ENCODE measurements at places on chromosomes 5 and 9.
A peak's percentile ranks its signal among the peaks of the same experiment; 100 is the strongest.

GRCh38 chr9:89878687-89879086 lies 273.9 kb downstream of the GADD45G start:
- DNase-seq: no peak

GRCh38 chr5:135587721-135588663 lies 9.2 kb upstream of the CXCL14 start:
- no peak for DNase-seq

- DNase-seq: no peak
Measured at GRCh38 chr9:136140966-136141365, 22.3 kb upstream of the TMEM250 start.

DNA sequence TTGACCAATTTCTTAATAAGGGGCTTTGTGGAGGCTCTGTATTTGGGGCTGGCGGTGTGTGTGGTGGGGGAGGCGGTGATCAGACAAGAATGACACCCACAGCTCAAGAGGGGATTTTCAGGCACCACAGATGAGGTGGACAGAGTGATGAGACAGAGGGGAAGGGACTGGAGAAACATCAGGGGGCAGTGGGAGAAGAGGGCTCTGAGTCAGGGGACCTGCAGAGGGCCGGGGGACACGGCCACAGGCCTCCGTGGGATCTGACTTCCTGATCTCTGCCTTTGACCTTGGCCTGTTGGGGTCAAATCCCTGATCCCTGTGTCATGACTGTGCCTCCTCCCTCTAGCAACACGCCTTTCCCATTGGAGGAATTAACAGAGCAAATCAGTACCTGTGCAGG lies 197.7 kb downstream of the C9orf50 start:
- DNase-seq: no peak

DNA sequence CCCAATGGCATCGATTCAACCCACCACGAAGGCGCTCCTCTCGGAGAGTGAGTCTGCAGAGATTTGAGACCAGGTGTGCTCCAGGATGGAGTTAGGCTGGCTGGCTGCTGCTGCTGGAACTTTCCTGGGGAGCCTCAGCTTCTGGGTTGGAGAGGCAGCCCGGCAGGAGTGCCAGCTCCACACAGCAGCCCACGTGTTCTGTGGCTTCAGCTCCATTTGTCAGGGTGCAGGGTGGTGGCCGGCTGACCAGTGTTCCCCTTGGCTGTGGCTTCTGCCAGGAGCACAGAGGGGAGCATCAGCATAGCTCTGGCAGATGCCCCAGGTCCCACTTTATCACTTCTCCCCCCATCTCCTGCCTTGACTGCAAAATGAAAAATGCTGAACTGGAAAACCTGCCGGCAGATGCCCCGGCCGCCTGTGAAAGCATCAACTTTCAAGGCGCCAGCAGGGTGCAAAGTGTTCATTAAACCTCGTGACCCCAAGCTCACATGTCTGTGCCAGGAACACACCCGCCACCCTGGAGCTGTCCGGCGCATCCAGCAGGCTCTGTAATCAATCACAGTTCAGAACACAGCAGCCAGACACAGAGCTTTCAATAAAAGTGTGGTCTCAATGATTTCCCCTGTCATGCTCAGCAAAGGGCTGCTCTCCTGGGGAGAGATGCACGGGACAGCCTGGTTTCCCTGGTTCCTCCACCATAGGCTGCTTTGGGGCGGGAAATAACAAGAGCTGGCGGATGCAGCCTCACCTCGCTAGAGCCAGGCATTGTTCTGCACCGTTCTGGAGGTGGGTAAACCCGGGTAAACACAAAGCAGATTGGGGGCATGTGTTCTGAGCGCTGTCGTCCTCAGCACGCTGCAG lies 53.2 kb downstream of the TRIP13 start:
- no peak for DNase-seq

- DNase-seq: no peak
Measured at GRCh38 chr5:148499452-148499851, 115.7 kb downstream of the FBXO38 start.

GRCh38 chr5:157088342-157088990 lies 20.4 kb downstream of the HAVCR2 start:
- DNase-seq: no peak

GRCh38 chr9:137082925-137083290 lies 3.9 kb upstream of the MAN1B1 start:
- DNase-seq: no peak

- DNase-seq: no peak
Measured at GRCh38 chr9:135951889-135952663, 9.1 kb downstream of the UBAC1 start.

DNA sequence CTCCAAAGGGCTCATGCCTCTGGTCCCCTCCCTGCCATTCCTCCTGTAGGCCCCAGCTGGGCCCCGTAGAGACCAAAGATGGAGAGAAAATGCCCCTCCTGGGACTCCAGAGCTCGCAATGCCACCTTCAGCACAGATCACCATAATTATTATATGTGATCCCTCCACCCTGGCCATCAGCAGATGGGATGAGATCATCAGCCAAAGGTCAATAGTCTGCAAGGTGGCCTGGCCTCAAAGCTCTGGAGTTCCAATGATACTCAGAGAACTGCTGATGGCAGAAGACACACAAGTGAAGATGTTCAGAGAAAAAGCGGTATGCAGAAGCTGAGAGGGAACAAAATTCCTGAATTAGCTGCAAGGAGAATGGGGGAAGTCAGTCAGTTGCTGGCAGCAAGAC lies 5.0 kb downstream of the RPP25L start:
- no peak for DNase-seq

- no peak for DNase-seq
Measured at GRCh38 chr5:103990064-103990463, 427.5 kb upstream of the NUDT12 start.

DNA sequence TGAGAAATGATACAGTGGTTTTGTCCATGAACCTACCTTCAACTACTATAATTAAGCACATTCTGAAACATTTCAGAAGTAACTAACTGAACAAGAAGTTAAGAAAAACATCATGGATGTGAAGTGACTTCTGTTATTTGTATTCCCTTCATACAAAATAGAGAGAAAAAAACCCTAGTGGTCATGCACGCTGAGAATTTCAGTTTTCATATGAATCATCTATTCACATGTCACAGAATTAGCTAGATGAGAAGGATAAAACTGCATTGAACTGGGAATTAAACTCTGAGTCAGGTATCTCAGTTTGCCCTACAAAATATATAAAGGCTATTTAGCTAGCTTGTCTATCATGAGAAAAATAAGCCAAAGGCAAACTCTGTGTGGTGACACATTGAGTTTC lies 451.8 kb upstream of the FTMT start:
- DNase-seq: no peak

- DNase-seq: no peak
Measured at GRCh38 chr5:140222416-140222815, 47.4 kb downstream of the CYSTM1 start.

DNA sequence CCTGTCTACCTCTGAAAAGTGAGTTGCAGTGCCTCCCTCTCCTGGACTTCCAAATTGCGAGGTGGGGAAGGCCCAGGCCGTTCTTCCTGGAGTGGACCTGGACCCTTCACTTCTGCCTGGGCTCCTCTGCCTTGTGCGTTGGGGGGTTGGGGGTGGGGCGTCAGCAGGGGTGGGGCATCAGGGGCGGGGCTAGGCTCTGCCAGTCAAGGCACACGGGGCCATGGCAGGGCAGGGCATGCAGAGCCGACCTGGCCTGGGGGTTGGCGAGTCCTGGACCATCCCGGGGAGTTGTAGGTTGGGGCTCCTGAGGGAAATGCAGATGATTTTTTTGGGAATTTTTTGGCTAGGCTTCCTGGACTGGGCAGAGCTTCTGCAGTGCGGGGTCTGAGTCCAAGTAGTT lies 87.1 kb downstream of the EHMT1 start:
- DNase-seq: no peak

DNA sequence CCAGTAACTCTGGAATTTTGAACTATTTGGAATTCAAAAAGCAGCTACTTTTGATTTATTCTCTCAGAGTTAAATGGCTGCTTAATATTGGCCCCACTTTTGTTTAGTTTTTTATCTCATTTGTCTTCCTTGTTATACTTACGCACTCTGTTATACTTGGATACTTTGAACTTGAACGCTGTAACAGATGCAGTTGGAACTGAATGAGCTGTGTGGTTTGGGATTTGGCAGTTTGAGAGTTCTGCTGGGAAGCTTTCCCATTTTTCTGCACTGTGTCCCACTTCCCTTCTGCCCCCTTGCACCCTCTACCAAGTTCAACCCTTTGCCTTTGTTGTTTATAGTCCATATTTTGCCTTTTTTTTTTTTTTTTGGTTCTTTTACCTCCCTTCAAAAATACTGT lies 3.8 kb downstream of the RHOBTB3 start:
- no peak for DNase-seq

DNA sequence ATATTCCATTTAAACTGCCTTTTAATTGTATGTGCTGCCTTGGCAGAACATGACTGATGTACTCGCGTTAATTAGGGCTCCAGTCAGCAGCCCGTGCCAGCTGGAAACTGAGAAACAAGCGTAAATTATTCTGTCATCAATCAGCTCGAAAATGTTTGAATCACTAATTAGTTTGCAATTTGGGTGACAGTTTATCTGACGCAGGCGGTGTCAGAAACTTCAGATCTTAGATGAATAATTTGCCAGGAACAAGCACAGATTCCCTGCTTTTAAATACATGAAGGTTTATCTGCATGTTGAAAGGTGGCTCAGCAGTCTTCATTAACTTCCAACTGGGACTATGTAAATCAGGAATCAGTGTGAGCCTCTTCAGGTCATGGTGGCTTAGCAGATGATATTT lies 176.0 kb upstream of the TLE4 start:
- no peak for DNase-seq

DNA sequence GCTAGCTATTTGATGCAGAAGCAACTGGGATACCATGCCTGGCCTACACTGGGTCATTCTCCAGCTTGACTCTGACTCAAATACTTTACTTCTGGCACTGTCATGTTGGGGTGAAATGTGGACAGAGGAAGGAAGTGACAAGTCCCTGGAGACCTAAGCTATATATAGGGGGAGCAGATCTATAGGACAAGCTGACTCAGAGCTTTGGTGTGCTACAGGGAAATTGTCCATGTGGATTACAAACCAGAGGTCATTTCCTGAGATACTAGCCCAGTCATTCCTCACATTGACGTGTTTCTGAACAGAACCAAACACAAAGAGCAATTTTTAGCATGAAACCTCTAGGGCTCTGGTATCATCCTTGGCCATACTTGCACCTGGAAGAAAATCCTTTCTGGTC lies 531.6 kb upstream of the CLINT1 start:
- no peak for DNase-seq

DNA sequence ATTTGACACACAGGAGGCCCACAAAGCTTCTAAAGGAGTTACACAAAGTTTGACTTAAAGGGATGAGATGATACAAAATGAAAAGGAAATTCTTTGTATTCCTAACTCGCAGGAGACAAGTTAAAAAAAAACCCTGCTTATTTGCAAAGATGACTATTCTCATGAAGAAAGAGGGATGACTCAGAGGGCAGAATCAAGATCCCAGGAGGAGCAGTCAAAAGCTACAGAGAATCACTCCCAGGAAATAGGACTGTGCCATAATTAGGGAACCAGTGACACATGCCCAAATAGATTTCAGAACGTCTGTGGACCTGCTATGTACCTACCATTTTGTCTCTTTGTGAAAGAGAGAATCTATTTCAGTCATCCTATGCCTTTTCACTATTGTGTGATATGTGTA lies 103.5 kb upstream of the ARRDC3 start:
- DNase-seq: no peak

- peak; percentile 65 for DNase-seq
Measured at GRCh38 chr9:99253134-99253533, 31.1 kb downstream of the SEC61B start.

GRCh38 chr5:137292461-137293027 lies 206.6 kb downstream of the SPOCK1 start:
- DNase-seq: no peak

GRCh38 chr9:12656803-12657202 lies 36.4 kb upstream of the TYRP1 start:
- no peak for DNase-seq

- no peak for DNase-seq
Measured at GRCh38 chr5:2532809-2533208, 218.7 kb downstream of the IRX2 start.

GRCh38 chr9:109787735-109788134 lies 7.7 kb downstream of the PALM2AKAP2 start:
- no peak for DNase-seq

DNA sequence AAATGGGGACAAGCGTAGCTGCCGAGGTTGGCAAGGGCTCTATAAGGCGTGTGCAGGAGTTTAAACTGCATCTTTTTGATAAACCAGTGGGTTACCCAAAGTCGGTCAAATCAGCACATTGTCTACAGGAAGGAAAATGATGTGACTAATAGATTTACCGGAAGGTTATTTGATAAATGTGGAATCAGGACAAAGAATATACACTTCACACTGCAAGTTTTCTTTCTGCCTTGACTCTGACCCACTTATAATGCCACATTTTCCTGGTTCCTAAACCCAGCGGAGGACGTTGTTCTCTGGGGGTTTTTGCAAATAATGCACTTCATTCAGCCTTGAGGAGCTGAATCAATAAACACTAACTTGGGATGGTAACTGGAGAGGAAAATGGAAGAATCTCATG lies 76.8 kb downstream of the TTLL11 start:
- no peak for DNase-seq

- DNase-seq: no peak
Measured at GRCh38 chr9:134355561-134356279, 29.5 kb downstream of the RXRA start.

DNA sequence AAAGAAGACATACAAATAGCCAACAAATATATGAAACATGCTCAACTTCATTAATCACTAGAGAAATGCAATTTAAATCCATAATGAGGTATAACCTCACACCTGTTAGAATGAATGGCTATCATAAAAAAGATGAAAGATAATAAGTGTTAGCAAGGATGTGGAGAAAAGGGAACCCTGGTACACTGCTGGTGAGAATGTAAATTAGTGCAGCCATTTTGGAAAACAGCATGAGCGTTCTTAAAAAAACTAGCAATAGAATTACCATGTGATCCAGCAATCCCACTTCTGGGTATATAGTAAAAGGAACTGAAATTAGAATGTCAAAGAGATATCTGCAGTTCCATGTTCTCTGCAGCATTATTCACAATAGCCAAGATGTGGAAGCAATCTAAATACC lies 64.2 kb upstream of the CEP78 start:
- no peak for DNase-seq

GRCh38 chr5:128469912-128470311 lies 68.1 kb downstream of the FBN2 start:
- DNase-seq: no peak

GRCh38 chr9:96038271-96038670 lies 162.8 kb downstream of the ERCC6L2 start:
- DNase-seq: no peak

DNA sequence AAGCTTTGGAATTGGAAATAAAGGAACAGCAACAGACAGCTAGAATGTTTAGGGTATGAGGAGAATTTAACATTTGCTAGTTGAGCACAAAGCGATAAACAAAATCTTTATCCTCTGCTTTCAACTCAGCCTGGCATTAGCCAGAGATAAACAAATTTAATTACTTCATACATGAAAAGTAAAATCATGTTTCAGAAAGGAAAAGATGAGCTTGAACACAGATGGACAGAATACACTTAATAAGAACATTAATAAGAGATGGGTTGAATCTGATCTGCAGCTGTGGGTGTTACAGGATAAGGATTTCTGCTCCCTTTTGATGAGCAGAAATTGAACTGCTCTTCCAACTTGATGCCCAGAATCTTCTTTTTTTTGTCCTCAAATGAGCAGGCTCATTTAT lies 275.2 kb downstream of the CSNK1G3 start:
- no peak for DNase-seq

Data from activated CD4-positive, alpha-beta T cell treated with anti-CD3 and anti-CD28 coated beads, Interleukin-2, amount 10 ng/mL, durations not matched to agents 24 days and 14 days (primary cell).